Foreskin keratinocyte (primary cell): ENCODE measurements at places on chromosomes 11 and 22. TPM values are rescaled to one million over a fixed set of nuclear protein-coding genes. Genes with fewer than 3 reads are reported as not detected.

Gene BIRC3
- total RNA-seq: 6.7 and 10.1 TPM in 2 replicates

Gene PAMR1
- 0.46 and 0.68 TPM in 2 replicates for total RNA-seq

Gene CD3E
- not detected in 2 replicates for total RNA-seq

Gene ALX4
- total RNA-seq: not detected in 2 replicates

Gene SPON1
- not detected in 2 replicates for total RNA-seq

Gene PSMD13
- total RNA-seq: 163 and 185 TPM in 2 replicates

Gene C22orf42
- total RNA-seq: not detected in 2 replicates

Gene PANX3
- not detected in 2 replicates for total RNA-seq

DNA sequence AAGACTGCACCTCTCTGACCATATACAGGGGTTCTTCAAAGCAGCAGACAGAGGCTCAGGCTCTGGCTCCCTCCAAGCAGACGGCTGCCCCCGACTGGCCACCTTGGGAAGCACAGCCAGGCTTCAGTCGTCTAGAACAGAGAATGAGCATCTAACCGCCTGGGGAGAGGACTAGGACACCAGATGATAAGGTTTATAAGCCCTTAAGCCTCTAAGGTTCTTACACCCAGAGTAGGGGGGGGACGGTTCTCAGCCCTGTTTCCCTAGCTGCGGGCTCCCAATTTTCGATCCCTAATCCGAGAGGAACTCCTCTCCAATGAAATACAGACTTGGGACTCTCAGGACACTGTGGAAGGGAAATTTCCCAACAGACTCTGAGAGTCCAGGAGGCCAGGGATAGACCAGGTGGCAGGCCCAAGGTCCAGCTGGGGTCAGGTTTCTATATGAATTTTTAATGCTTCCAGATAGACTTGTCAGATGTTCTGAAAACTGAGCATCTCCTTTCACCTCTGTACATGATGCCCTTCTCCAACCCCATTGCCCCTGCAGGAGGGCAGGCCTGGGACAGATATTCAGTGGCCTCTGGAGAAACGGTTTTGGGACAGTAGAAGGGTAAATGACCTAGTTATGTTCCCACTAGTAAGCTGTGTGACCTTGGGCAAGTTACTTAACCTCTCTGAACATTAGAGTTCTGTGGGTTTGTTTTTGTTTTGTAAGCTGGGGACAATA, 20.2 kb downstream of the RTN4RL2 start:
- DNase-seq: no peak

DNA sequence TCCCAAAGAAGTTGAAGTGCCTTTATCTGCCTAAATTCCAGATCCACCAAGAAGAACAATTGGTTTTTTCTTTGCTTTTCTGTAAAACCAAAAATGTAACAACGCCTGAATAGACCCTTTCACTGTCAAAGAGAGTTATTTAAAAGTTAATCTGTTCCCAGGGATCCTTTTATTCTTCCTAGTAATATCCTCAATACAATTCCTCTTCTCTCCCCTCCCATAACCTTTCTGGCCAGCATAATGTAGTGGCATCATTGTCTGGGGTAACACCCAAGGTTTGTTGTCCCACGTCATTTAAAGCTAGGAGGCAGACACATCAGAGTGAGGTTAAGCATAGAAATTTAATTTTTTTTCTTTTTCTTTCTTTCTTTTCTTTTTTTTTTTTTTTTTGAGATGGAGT, 39.9 kb downstream of the MS4A2 start:
- no peak for DNase-seq

DNA sequence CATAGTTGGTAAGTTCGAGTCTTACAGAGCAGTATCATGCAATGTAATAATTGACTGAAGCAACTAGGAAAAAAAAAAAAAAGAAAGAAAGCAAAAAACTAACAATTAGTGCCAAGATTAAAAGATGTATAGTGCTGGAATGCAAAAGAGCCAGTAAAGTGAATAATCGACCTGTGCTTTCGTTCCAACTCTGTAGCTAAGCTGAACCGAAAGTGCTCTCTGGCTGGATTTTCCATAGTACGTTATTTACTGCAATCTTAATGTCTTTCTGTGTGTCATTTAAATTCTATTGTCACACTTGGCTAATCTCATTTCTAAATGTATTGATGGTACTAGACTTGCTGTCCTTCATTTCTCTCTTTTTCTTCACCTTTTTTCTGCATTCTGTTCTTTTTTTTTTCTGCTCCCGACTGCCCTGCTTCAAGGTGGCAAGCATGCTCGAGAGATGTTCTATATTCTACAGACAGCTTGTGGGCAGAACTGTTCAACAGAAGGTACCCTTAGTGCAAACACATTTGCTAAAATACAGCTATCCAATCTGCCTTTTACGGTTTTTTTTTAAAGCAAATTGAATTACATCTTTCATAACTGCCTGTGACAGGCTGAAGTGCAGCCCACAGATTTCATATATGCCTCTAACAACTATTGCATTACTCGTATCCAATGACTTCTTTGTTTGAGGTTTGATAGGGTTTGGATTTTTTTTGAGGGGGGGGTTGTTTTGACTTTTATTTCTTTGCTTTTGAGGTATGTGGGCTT, 204.2 kb upstream of the MTNR1B start:
- no peak for DNase-seq

DNA sequence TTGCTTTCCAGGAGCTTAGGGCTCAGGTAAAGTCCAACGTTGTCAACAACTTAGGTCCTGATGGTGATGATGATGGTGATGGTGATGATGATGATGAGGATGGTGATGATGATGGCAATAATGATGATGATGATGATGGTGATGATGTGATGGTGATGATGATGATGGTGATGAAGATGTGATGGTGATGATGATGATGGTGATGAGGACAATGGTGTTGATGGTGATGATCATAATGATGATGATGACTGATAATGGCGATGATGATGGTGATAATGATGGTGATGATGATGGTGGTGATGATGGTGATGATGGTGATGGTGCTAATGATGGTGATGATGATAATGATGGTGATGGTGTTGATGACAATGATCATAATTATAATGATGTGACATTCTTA, 750.2 kb downstream of the TBC1D22A start:
- no peak for DNase-seq

GRCh38 chr11:72821920-72822799, 7.9 kb downstream of the ATG16L2 start:
- peak; percentile 57 for DNase-seq

- DNase-seq: no peak
Measured at GRCh38 chr22:22194931-22195264, 49.7 kb upstream of the VPREB1 start.

GRCh38 chr11:12045914-12046635, 37.6 kb upstream of the DKK3 start:
- DNase-seq: no peak

- DNase-seq: no peak
Measured at GRCh38 chr11:131695889-131696429, 325.5 kb downstream of the NTM start.

DNA sequence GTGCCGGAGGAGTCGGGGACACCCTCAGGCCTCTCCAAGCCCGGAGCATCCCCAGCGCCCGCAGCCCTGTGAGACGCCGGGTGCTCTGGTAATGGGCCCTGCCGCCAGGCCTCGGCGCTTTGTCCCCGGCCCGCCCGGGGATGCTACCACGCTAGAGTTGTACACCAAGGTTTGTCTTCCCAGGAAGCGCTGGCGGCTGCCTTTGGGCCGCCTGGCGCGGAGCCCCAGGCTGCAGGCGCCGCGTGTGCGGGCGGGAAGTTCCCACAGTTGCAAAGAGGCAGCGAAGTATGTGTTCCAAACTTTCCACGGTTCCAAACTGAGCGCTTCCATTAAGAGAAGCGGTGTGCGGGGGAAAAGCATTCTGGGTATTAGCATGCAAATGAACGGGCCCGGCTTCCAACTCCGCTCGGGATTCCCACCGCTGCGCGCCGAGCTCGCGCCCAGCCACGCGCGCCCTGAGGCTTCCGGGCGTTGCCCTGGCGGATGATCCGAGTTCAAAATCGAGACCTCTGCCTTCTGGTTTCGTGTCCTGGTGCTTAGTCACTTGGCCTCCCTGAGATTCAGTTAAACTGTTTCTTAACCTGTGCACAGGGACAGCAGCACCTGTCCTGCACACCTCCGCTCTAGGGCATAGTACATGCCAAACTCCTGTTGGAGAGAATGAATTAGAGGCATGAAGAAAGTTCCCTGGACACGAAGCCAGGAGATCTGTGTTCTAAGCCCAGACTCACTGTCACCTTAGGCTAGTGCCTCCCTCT, 1.3 kb upstream of the PATZ1 start:
- DNase-seq: no peak

GRCh38 chr11:67421430-67422031, 6.1 kb downstream of the CARNS1 start:
- DNase-seq: no peak

DNA sequence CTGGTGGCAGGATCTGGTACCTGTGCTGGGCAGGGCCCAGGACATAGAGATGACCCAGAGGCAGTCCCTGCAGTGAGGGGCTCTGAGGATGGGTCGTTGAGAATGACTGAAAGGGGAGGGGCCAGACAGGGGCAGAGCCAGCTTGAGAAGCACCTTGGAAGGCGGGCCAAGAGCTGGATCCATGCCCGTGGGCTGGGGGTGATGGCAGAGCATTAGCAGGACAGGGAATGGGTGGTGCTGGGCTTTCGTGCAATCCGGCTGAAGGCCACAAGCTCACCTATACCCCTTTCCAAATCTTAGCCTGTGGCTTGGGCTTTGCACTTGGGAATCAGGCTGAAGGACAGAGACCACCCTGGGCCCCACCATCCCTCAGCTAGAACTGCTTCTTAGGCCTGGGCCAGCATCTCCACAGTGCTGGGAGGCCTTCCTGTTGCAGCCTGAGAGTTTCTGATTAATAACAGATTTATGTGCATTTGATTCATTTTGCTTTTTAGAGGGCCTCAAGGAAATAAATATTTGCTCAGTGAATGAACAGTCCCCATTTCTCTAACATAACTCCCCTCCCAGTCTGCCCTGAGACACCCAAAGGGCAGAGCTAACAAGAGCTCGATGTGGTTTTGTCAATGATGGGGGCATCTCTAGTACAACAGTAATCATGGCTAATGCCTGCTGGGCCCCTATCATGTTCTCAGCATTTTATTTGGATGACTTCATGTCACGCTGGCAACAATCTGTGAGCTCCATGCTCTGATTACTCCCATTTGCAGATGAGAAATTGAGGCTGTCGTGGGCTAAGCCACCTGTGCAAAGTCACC, 39.3 kb downstream of the RIBC2 start:
- DNase-seq: no peak

- no peak for DNase-seq
Measured at GRCh38 chr11:24253237-24253760, 243.6 kb upstream of the LUZP2 start.

GRCh38 chr11:2902784-2903671, 17.5 kb upstream of the CDKN1C start:
- DNase-seq: no peak

GRCh38 chr22:50403701-50404101, 60.6 kb downstream of the PPP6R2 start:
- DNase-seq: no peak

DNA sequence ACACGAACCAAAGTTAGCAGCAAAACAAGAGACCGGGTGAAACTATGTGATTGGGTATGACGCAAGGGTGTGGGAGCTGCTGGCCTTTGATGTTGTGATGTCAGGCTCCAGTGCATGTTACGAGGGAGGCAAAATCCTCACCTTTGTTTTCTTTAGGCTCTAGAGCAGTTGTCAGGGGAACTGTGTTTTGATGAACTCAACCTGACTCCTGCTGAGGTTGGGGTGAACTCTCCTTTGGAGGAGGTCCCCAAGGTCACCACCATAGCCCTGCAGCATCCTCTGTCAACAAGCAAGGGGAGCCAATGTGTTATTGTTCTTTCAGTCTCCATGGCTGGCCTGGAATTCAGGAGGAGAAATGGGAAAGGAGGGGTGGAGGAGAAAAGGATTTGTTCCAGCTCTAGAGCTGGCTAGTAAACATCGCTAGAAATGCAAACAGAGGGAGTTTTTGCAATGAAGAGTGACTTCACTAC, 33.8 kb downstream of the RASSF10 start:
- no peak for DNase-seq

DNA sequence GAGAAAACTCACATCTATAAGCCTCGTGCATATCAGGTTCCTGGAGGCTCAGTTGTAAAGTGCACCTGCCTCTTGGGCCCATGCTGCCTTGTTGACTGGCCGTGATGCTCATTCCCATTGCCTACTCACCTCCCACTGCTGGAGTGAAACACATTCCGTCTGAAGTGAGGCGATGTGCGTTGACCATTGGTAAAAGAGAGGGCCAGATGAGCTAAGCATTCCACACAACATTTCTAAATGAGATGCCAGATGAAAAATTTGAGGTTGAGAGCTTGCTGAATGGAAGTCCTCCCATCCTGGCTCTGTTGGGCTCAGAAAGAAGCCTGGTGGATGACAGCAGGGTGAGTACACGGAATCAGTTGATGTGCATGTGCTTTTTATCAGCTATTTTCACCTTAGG, 8.6 kb upstream of the ADAMTS15 start:
- no peak for DNase-seq
